ENCODE measurements at places on chromosomes 1 and 21. TPM values are rescaled to one million over a fixed set of nuclear protein-coding genes. Genes with fewer than 3 reads are reported as not detected.

Gene RGS8
- not detected for total RNA-seq

Gene GPA33
- not detected for total RNA-seq

Gene ADGRL2
- 38.6 TPM for total RNA-seq

Gene LRRC38
- total RNA-seq = not detected

Gene ILDR2
- not detected for total RNA-seq

Gene SLC30A7
- total RNA-seq = 37.6 TPM

Gene SGIP1
- total RNA-seq = not detected

Gene MX2
- 0.34 TPM for total RNA-seq

Gene RYR2
- not detected for total RNA-seq

Gene CCDC190
- total RNA-seq = not detected

Gene TNFSF18
- total RNA-seq = not detected

Gene PKLR
- total RNA-seq = not detected

Gene POU3F1
- total RNA-seq = under 0.01 TPM

Gene ADAMTS5
- not detected for total RNA-seq

Gene CD52
- not detected for total RNA-seq

Gene FAM131C
- total RNA-seq = 1.00 TPM

Gene SYT6
- not detected for total RNA-seq

Gene C1orf210
- total RNA-seq = 5.8 TPM

Gene LCE3E
- 8.5 TPM for total RNA-seq

Gene LDLRAD2
- not detected for total RNA-seq

Gene LCA5L
- 1.4 TPM for total RNA-seq

Gene ZNF678
- total RNA-seq = 5.1 TPM

Gene FAM72A
- total RNA-seq = 0.85 TPM

Gene FHAD1
- total RNA-seq = 0.14 TPM

Gene TMEM52
- 2.9 TPM for total RNA-seq

Gene MIXL1
- not detected for total RNA-seq

Gene PODN
- total RNA-seq = not detected

Gene EXOC8
- total RNA-seq = 24.2 TPM

Gene MROH7
- total RNA-seq = 0.36 TPM

Gene FHL3
- total RNA-seq = 13.2 TPM

Gene TMEM54
- total RNA-seq = 106 TPM

Gene SH2D2A
- total RNA-seq = 2.1 TPM

Gene LYPD8
- not detected for total RNA-seq

Gene UMODL1
- 0.07 TPM for total RNA-seq

Gene PDPN
- total RNA-seq = 3.1 TPM

Gene GBP6
- total RNA-seq = 82.7 TPM

Gene VWA1
- 18.4 TPM for total RNA-seq

Gene FMO1
- total RNA-seq = not detected

Gene CHI3L2
- under 0.01 TPM for total RNA-seq

Gene SYCP1
- total RNA-seq = not detected

Gene FBXO28
- 56.5 TPM for total RNA-seq

Gene PROX1
- 0.34 TPM for total RNA-seq

Gene RER1
- 67.3 TPM for total RNA-seq

Gene RIIAD1
- total RNA-seq = not detected

Gene KCNH1
- not detected for total RNA-seq

Gene S1PR1
- total RNA-seq = 0.28 TPM

Gene NES
- total RNA-seq = under 0.01 TPM

Gene L1TD1
- total RNA-seq = 0.34 TPM

Gene FBXO2
- total RNA-seq = 65.7 TPM

Gene TCHHL1
- not detected for total RNA-seq

Gene IL23R
- total RNA-seq = not detected

Measured in nasal cavity respiratory epithelium epithelial cell of viscerocranial mucosa (primary cell).